Spleen (tissue), 13 donors: ENCODE measurements at places on chromosomes 2 and 18. TPM values are rescaled to one million over a fixed set of nuclear protein-coding genes. Genes with fewer than 3 reads are reported as not detected.

GRCh38 chr2:19355416-19355821 lies 3.0 kb downstream of the OSR1 start:
- H3K27me3 ChIP-seq, result peaks cover 98% of the 10 kb centered on the region
- DNase-seq, result no peak
- H3K4me3 ChIP-seq, result no peak overlapping the region
- H3K36me3 ChIP-seq, result no peaks in the 10 kb centered on the region
- no peak overlapping the region for H3K27ac ChIP-seq

GRCh38 chr2:5693287-5694201 lies 1.4 kb downstream of the SOX11 start:
- H3K36me3 ChIP-seq, result no peaks in the 10 kb centered on the region
- H3K4me3 ChIP-seq, result no peak overlapping the region
- peaks cover 96% of the 10 kb centered on the region for H3K27me3 ChIP-seq
- no peak overlapping the region for H3K27ac ChIP-seq

The UNC80 gene
- 1.9 TPM for total RNA-seq

The DYSF gene
- total RNA-seq, result 142 TPM

DNA sequence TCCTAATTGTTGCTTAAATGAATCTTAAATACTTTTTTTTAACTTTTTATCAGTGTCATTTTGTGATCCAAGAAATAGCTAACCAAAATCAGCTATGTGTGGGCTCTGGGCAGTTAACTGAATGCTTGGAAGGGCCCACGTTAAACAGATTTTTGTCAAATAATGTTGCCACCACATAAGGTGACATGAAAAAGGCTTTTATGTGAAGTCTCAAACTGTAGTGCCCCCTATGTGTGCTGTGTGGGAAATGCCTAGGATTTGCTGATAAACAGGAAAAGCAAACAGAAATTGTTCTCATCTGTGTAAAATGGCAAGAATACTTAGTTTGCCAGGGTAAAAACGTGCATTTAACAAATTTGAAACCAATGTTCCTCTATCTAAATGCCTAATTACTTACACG lies 242.2 kb downstream of the ZNF516 start:
- H3K27ac ChIP-seq, result no peak overlapping the region
- no peak for DNase-seq
- H3K4me1 ChIP-seq, result no peaks in the 10 kb centered on the region
- H3K36me3 ChIP-seq, result no peaks in the 10 kb centered on the region
- H3K27me3 ChIP-seq, result no peaks in the 10 kb centered on the region
- no peak overlapping the region for H3K4me3 ChIP-seq

- no peak for DNase-seq
- H3K27ac ChIP-seq, result peak overlapping the region; percentile 87
- H3K4me3 ChIP-seq, result peak overlapping the region; percentile 91
- no peaks in the 10 kb centered on the region for H3K27me3 ChIP-seq
- peaks cover 4% of the 10 kb centered on the region for H3K36me3 ChIP-seq
- H3K4me1 ChIP-seq, result peaks cover 38% of the 10 kb centered on the region
Observed at GRCh38 chr2:208255557-208256106, 761 bp upstream of the IDH1 start.

DNA sequence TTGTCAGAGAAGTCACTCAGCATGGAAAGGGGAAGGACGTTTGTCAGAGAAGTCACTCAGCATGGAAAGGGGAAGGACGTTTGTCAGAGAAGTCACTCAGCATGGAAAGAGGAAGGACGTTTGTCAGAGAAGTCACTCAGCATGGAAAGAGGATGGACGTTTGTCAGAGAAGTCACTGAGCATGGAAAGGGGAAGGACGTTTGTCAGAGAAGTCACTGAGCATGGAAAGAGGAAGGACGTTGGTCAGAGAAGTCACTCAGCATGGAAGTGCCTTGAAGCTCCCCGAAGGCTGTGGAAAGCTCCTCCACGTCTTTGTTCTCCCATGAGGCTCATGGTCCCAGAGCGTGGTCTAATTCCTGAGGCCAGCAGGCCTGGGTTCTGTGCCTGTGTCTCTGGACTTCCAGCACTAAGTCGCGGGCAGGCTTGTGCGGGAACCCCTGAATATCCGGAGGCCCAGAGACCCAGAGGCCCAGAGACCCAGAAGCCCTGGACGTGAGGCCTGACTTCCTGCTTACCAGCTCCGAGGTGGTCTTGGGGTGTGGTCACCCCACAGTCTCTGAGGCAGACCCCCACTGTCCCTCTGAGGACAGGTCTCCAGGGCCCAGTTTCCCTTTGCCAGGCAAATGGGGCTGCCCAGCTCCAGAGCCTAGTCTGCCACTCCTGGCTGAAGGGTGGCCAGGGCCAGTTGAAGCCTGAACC lies 70.4 kb upstream of the TWIST2 start:
- no peaks in the 10 kb centered on the region for H3K36me3 ChIP-seq
- DNase-seq, result no peak
- H3K4me1 ChIP-seq, result no peaks in the 10 kb centered on the region
- no peaks in the 10 kb centered on the region for H3K27me3 ChIP-seq
- no peak overlapping the region for H3K4me3 ChIP-seq
- no peak overlapping the region for H3K27ac ChIP-seq

DNA sequence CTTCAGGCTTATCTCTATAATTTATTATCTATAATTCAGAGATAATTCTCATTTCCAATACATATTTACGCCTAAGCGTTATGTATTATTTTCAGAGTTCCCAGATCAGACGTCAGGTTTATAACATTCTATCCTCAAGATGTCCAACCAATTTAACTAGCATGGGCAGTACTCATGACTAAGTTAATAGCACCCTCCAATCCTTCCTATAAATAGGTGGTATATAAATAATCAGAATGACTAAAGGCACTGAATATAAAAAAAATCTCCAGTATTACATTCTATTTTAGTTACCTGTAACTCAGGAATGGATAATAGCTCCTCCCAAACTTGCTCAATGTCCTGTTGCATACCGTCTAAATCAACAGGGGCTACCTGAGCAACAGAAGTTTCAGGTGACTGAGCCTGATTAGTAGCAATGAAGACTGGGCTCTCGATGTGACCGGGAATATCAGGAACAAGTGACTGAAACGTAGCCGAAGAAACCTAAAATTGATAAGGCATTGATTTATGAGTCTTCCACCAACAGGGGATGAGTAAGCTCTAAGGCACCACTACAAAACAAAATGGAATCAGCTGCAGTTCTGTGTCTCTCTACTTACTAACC lies 19.6 kb downstream of the HNRNPA3 start:
- no peak overlapping the region for H3K27ac ChIP-seq
- DNase-seq, result no peak
- H3K36me3 ChIP-seq, result peaks cover 2% of the 10 kb centered on the region
- H3K27me3 ChIP-seq, result no peaks in the 10 kb centered on the region

The LBX2 gene
- 0.64 TPM for total RNA-seq

The POTEJ gene
- not detected for total RNA-seq

- peak overlapping the region; percentile 86 for H3K27ac ChIP-seq
- no peaks in the 10 kb centered on the region for H3K36me3 ChIP-seq
- no peaks in the 10 kb centered on the region for H3K27me3 ChIP-seq
- H3K4me1 ChIP-seq, result peaks cover 100% of the 10 kb centered on the region
- peak; percentile 83 for DNase-seq
Observed at GRCh38 chr2:68832233-68832869, 38.8 kb downstream of the BMP10 start.

The UGT1A3 gene
- not detected for total RNA-seq

The RALBP1 gene
- 54.0 TPM for total RNA-seq

GRCh38 chr2:85772019-85772745 lies 18.4 kb downstream of the ATOH8 start:
- H3K4me3 ChIP-seq, result no peak overlapping the region
- peaks cover 19% of the 10 kb centered on the region for H3K27me3 ChIP-seq
- DNase-seq, result peak; percentile 91
- peaks cover 89% of the 10 kb centered on the region for H3K4me1 ChIP-seq
